Hematopoietic multipotent progenitor cell treated with erythropoietin and hydrocortisone succinate and interleukin-3 and kit ligand, for 8 days (in vitro differentiated cells): ENCODE measurements at places on chromosomes 5 and 9.

GRCh38 chr9:114279693-114280092 is 43.2 kb upstream of the ORM1 start:
- DNase-seq, result no peak

DNA sequence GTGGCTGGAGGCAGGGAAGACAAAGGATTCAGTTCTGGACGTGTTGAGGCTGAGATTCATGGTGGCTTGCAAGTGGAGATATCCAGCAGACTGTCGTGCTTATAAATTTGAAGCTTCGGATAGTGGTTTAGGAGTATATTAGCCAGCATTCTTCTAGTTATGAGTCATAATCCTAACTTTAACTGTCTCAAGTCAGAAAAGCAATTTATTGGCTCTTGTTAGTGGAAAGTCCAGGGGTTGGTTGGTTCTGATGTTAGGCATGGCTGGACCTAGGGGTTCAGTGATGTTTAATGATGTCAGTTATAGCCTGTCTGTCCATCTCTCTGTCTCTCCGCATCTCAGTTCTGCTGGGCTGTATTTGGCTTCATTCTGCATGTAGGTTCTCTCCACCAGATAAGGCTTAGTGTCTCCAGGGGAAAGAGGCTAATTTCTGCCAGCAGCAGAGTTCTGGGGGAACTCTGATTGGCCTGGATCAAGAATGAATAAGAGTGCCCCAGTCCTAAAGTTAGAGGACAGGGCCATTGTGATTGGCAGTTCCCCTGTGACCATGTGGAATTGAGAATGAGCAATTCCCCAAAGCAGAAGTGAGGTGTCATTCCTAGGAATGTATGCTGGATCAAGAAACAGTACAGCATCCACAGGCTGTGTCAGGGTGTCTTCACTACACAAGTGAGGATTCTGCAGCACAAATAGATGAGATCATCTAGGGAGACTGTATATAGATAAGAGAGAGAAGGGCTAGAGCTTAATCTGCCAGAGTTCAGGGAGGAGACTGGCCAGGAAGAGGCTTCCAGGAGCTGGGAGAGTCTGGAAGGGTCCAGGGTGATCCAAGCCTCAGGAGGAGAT is 72.9 kb upstream of the SHB start:
- DNase-seq, result no peak

DNA sequence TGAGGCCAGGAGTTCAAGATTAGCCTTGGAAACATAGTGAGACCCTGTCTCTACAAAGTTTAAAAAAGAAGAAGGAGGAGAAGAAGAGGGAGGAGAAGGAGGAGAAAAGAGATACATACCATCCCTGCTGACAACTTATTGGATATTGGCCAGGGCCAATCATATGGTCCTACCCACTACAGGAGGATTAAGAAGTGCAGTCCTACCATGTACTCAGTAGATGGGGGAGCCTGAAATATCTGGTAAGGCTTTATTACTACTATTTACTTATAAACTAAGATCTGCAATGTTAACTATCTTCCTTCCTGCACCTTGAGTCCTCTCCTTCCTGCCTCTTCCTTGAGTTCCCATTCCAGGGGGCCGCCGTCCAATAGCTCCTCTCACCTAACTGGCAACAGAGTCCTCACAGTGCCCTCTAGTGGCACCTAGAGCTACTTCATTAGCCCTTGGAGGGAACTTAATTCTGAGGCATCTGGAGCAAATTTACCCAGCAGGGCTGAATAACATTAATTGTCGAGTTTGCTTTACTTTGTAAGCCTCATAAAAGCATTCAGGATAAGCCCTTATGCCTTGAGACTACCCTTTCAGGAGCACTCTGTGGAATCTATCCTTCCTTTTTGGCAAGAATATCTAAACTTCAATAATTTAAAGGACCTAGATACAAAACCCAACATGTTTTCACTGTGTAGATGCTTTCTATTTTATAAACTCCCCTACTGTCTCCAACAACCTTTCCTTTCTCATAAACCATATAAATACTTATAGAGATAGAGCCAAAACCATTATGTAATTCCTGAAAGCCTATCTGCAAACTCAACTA is 39.1 kb upstream of the RANBP6 start:
- peak; percentile 84 for DNase-seq

GRCh38 chr5:72845889-72846288 is 29.4 kb downstream of the TNPO1 start:
- DNase-seq, result no peak

DNA sequence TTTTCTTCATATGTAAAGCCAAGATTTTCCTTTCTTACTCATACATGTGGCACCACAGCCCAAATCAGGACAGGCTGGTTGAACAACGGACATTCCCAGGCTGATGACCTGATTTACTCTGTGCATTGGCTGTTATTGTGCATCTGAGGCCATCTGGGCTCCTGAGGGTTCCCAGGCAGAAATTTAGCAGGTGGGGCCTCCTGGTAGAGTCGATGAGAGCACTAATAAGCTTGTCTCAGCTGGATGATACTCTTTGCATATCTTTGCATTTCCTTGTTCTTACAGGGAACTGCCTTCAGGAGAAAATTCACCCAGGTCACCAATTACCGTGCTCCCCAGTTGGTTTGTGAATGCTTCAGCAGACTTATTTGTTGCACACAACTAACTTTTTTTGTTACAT is 605.1 kb downstream of the ELAVL2 start:
- no peak for DNase-seq

- no peak for DNase-seq
These were observed 488.1 kb downstream of the EBF1 start for GRCh38 chr5:158611581-158611980.

DNA sequence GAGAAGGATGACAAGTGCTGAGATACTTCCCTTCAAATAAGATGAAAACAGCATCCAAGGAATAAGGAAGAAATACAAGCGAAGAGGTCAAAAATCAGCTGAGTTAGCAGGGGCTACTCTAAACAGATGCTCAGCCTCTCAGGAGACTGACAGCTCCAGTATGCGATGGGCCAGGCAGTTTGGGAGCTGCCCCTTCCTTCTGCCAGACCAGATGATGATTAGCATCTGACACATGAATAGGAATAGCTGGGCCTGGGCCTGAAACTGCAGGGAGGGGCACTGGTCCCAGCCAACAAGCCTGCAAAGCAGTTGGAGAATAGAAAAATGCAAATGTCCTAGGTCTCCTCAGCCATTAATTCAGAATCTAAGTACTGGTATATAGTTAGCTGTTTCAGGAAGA is 13.1 kb upstream of the MAP3K1 start:
- no peak for DNase-seq

- DNase-seq, result no peak
These were observed 66.3 kb upstream of the TMEM215 start for GRCh38 chr9:32716955-32717543.

GRCh38 chr9:37998881-37999587 is 70.0 kb downstream of the SHB start:
- no peak for DNase-seq

DNA sequence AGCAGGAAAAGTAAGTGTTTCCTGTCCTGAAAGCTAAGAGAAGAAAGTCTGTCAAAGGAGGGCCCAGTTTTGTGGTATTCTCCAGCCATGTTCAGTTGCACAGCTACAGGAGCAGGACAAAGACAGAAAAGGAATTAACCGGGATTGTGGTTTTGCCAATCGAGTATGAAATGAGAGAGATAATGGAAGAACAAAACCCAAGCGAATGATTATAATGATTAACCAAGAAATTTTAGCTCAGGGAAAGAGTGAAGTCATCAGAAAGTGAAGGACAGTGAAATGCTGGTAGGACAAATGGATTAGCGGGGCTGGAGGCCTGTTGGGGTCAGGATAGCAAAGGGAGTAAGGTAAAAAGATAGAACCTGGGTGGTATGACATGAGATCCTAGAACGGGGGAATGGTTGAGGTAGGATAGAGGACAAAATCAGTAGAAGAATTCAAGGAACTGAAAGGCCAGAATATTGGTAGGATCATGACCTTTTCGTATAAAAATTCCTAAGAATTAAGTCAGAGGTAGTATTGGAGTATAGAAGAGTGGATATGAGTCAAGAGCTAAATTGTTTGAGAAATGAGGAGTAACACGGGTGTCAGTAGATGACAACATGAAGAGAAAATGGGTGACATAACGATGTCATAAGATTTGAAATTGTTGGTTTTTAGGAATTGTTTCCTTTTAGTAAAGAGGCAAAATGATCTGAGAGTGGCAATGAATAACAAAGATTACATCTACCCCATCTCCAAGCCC is 52.8 kb downstream of the DIAPH1 start:
- no peak for DNase-seq

DNA sequence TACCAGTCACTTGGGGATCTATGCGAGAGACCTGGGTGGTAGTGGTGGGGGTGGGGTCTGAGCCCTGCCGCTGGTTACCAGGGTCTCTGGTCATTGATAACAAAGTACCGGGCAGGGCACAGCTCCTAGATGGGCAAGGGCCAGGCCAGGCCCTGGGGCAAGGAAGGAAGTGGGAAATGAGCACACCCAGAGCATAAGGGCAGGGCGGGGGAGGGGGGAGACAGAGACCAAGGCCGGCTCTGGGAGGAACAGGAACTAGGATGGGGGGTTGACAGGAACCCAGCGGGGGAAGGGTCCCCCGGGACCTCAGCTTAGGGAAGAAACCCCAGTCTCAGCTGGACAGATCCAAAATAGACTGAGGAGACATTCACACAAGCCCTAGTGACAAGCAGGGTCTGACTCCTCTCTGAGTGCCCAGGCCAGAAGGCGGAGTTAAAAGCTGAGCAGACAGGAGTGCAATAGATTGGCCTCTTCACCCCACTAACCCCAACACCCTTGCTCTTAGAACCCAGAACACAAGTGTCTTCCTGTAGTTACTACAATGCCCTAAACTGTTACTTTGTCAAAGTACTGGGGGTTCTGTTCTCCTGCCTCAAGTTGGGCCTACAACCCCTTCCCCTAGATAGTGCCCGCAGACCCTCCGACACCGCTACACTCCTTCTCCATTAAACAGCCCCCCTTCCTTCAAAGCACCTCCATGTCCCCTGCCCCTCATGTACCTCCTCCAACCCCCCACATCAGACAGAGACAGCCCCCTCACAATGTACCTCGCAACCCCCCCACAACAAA is 628 bp downstream of the ATOSB start:
- peak; percentile 73 for DNase-seq

DNA sequence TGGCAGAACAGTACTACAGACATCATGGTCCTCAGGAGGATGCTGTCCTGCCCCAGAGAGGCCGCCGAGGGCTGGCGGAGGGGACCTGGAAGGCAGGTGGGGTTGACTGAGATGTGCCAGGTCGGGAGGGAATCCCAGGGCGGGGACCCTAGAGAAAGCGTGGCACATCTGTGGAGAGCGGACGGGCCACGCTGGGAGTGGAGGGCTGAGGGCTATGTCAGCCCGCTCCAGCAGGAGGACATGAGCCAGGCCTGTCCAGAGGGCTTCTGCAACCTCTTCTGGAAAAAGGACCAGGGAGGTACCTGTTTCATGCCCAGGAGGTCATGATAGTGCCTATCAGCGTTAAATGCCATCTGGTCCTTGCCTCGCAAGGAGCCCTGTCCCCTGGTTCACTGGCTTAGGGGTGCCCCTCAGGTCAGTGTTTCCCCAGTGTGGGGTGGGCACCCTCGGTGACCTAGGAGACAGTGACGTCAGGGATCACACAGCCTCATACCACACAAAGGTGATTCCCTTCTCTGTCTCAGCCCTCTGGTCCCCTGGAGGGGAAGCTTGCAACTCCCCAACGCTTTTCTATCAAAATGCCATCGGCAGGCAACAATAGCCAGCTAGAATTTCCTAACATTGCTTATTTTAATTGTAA is 103.6 kb upstream of the IER5L start:
- no peak for DNase-seq

DNA sequence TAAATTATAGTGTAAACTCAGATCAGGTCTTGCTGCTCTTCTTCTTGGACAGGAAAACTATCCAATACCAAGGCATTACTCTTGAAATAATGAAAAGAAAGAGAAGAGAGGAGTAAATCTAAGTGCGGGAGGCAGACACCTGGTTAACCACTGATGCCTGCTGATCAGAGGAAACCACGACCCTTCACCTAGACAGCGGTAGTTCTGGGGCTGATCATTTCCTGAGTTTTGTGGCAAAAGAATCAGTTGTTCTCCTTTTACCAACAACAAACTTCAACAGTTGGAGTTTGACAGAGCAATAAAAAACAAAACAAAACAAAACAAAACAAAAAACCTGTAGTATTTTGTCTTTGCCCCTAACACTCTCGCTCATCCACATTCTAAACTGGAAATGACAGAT is 3.0 kb downstream of the RLN1 start:
- no peak for DNase-seq
